ENCODE measurements at places on chromosomes 5 and 9. TPM values are rescaled to one million over a fixed set of nuclear protein-coding genes. Genes with fewer than 3 reads are reported as not detected.

The N4BP3 gene
- 0.35 TPM for total RNA-seq

The PFN3 gene
- not detected for total RNA-seq

The POLE3 gene
- 22.7 TPM for total RNA-seq

The IFNA2 gene
- not detected for total RNA-seq

The CARTPT gene
- not detected for total RNA-seq

The HAVCR1 gene
- total RNA-seq = not detected

The PCDHB13 gene
- 0.59 TPM for total RNA-seq

The F2RL2 gene
- 0.75 TPM for total RNA-seq

The KCNV2 gene
- not detected for total RNA-seq

The SMIM33 gene
- total RNA-seq = not detected

The PCDHGA1 gene
- 0.75 TPM for total RNA-seq

The MOB3B gene
- 0.15 TPM for total RNA-seq

The RGMB gene
- total RNA-seq = 7.8 TPM

The OR1Q1 gene
- total RNA-seq = 0.08 TPM

All from smooth muscle cell of the coronary artery (primary cell).